NCI-H187 treated with DMSO at 0.1 percent for 48 hours (cell line): ENCODE measurements at places on chromosomes 4 and X.

DNA sequence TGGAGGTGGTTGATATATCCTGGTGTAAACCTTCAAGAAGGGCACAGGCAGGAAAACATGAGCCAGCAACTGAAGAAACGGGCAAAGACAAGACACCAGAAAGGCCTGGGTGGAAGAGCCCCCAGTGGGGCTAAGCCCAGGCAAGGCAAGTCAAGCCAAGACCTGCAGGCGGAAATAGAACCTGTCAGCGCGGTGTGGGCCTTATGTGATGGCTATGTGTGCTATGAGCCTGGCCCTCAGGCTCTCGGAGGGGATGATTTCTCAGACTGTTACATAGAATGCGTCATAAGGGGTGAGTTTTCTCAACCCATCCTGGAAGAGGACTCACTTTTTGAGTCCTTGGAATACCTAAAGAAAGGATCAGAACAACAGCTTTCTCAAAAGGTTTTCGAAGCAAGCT lies 7.2 kb downstream of the ZFP42 start:
- no peak for DNase-seq

DNA sequence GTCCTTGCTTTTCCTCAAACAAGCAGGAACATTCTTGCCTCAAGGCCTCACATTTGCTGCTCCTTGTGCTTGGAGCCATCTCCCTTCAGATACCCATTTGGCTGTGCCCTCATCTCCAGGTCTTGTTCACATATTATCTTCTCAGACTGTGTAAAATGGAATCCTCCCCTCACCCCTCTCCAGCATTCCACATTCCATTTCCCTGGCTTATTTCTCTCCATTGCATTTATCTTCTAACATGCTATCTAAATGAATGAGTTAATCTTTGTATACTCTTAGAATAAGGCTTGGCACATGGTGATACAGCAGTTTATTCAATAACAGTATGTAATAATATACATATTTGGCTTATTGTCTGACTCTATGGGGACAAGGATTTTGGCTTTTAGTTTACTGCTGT lies 8.8 kb upstream of the GALNT7 start:
- no peak for DNase-seq

GRCh38 chr4:125714845-125715244 lies 400.1 kb downstream of the FAT4 start:
- no peak for DNase-seq

- no peak for DNase-seq
These were observed 20.6 kb upstream of the SOX3 start for GRCh38 chrX:140525448-140525847.

GRCh38 chr4:163344147-163345125 lies 744 bp downstream of the NPY5R start:
- DNase-seq = no peak

DNA sequence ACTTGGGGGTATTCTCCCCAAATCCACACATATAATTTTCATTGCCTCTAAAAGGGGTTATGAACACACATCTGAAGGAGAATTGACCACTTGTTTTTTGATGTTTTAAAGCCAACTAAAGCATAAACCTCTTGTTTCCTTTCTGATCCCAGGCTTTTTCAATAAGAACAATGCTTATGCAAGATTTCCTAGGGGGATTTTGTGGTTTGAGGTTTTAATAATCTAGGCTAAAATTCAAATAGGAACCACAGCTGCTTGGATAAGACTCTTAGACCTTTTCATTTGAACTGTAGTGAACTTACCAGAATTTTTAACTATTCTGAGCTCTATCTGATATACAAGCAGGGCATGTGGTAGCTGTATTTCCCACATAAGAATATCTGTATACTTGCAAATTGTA lies 651.1 kb downstream of the ANKRD50 start:
- no peak for DNase-seq

DNA sequence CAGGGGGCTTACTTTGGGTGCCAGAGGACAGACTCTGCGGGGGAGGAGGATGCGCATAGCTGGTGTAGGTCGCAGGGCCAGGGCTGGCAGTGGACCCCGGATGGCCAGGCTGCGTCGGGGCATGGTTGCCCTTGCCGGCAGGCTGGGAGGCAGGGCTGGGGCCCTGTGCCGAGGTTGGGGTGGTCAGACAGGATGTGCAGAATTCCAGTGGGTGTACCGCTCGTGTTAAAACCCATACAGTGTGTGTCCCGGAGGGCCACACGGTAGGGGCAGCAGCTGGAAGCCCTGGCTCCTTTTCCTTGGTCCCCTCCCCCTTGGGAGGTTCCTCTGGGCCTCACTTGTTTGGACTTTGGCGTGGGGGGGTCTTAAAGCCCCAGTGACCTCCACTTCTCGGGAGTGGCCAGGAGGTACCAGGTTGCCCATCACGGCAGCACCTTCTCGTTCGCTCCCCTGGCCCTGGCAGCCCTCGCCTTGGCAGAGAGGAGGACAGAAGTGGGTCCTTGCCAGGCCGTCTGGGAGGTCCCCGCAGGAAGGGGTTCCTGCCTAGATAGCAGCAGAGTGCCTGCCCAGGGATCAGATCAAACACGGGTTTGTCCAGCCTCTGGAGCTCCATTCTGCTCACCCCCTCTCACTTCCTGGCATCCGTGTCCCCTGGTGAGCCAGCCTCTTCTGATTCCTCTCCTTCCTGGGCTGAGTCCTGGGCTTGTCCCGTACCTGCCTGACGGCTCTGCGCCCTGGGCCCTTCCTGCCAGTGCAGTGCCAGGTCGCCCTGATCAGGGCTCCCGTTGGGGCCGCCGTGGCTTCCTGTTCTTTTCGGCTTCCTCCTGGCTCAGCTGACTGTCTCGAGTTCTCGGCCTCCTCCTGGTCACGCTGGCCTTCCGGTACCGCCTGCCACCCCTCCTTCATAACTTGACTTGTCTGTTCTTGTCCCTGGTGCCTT lies 56.7 kb upstream of the HGFAC start:
- no peak for DNase-seq

GRCh38 chrX:17521871-17522693 lies 147.1 kb downstream of the NHS start:
- no peak for DNase-seq

- DNase-seq = no peak
These were observed 5.7 kb downstream of the PLP2 start for GRCh38 chrX:49177338-49177833.

DNA sequence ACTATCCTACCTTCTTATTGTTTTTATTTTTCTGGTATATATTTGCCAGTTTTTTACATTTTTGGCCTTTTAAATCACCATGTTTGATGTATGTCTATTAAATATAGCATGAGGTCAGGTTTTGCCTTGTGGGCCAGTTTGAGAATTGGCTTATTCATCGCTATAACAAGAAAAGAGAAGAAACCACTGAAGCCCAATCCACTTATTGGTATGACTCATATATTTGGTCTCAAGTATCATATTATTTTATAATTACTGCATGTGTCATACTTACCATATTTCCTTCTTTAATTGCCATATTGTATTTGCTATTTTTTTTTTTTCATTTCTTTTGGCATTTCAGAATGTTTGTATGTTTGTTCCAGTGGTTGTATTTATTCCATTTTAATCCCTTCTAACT lies 99.3 kb downstream of the IRF2 start:
- no peak for DNase-seq
